HCEC 1CT (cell line): ENCODE measurements at places on chromosomes 6 and 20.

GRCh38 chr20:46311039-46311650 is 2.8 kb upstream of the CDH22 start:
- no peak for DNase-seq

GRCh38 chr6:137522831-137523230 is 28.6 kb upstream of the OLIG3 start:
- no peak for DNase-seq

GRCh38 chr20:24289737-24290481 is 179.5 kb upstream of the SYNDIG1 start:
- DNase-seq: no peak

DNA sequence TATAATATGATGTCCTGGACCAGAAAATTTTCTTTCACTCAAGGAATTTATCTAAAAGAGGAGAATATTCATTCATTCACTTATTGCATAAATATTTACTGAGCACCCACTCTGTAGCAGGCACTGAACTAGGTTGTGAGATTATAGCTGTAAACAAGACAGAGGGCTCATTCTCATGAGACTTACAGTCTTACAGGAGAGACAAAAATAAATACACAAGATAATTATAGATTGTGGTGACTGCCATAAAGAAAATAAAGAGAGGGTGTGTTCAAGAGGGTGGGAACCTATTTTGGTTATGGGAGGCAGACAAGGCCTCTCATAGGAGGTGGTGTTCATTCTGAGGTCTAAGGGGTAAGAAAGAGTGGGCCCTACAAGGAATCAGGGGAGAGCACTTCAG is 109.9 kb upstream of the SUPT3H start:
- no peak for DNase-seq

GRCh38 chr20:40159276-40159675 is 529.8 kb downstream of the MAFB start:
- no peak for DNase-seq

DNA sequence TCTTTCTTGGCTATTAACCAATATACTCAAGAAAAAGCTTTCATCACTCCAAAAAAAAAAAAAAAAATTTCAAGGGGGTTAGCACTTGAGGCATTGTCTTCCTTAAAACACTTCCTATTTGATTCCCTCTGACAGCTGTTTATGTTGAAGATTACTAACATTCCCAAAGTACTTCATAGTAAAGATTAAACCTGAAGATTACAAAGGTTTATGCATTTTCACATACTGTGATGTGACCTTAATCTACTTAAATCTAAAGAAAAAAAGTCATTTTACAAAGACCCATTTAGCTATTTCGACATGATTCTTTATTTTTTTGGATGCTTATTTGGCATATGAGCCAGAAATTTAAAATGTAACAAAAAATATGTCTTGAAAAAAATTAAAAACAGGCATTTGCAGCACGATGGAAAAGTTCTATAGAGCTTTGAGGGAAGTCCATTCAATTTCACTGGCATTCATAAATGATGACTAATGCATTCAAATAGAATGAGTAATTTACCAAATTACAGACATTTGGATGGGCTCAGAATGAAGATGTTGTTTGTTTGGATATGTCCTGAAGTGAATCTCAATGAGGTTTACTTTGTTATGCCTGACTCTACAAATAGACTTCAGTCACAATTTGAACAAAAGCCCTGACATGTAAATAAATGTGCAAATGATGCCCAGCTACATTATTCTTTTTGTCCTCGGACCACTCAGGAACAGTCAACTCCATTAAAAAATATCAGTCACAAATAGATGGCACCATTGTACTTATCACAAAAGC is 674.6 kb upstream of the MARCKS start:
- DNase-seq: peak; percentile 88

GRCh38 chr20:39103732-39104131 is 141.6 kb downstream of the DHX35 start:
- peak; percentile 14 for DNase-seq

DNA sequence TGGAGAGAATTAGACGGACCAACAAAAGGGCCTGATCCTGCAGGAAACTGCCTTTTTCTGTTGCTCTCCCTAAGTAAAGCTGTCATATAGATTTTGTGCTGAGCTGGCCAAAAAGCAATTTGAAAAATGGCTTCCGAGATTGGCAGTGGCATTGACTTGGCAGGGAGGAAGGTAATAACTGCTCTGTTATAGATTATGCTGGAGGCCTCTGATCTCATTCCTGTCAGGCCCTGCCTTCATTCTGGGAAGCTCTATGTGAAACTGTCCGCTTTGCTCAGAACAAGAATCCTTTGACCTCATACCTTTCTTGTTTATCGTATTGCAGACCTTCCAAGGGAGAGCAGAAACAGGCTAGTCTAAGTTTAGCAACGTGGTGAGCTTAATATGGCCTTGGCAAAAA is 234.4 kb downstream of the PHACTR1 start:
- no peak for DNase-seq

DNA sequence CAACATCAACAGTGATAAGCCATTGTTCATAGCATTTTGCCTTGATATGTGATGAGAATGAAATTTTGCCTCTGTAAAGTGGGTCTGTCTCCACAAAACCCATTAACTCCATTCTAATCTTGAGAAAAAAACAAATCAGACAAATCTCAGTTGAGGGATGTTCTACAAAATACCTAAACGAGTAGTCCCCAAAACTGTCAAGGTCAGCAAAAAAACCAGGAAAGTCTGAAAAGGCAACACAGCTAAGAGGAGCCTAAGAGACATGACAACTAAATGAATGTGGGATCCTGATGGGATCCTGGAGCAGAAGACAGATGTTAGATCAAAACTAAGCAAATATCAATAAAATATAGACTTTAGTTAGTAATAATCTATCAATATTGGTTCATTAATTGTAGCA is 431.6 kb upstream of the SPTLC3 start:
- DNase-seq: no peak

DNA sequence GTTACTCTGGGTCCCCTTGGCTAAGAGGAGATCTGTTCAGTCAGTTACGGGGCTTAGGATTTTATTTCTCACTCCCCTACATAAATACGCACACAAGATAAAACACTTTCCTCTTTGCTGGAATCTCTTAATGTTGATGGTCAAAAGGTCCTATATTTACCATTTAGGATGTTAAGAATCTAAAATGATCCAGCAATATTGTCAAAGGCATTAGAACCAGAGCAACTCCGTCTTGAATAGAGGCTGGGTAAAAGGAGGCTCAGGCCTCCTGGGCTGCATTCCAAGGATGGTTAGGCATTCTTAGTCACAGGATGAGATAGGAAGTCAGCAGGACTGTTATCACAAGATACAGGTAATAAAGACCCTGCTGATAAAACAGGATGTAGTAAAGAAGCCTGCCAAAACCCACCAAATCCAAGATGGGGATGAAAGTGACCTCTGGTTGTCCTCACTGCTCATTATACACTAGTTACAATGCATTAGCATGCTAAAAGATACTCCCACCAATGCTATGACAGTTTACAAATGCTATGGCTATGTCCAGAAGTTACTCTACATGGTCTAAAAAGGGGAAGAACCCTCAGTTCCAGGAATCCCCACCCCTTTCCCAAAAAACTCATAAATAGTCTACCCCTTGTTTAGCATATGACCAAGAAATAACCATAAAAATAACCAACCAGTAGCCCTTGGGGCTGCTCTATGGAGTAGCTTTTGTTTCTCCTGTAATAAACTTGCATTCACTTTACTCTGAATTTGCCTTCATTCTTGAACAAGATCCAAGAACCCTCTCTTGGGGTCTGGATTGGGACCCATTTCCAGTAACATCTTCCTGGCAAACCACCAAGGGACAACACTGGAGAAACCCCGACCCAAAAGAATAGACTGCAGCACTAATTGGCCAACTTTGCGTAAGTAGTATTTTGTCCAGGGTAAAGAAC is 107.5 kb downstream of the DTNBP1 start:
- no peak for DNase-seq

DNA sequence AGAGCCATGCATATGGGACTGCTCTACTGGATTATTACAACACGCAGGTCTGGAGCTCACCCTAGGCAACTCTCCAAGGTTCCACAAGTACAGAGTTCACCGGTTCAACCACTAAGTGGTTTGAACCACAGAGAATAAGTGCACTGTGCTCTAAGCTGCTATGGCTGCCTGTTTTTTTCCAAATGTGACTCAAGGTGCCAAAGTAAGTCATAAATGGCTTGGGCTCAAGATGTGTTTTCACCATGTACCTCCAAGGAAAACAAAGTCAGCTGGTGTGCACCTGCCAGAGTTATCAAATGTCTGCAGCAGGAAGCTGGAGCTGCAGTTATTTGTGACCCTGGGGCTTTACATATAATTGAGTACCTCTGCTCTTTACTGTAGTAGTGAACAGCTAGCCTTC is 76.7 kb downstream of the PREP start:
- peak; percentile 91 for DNase-seq

GRCh38 chr6:167835260-167835659 is 8.5 kb downstream of the AFDN start:
- DNase-seq: no peak

DNA sequence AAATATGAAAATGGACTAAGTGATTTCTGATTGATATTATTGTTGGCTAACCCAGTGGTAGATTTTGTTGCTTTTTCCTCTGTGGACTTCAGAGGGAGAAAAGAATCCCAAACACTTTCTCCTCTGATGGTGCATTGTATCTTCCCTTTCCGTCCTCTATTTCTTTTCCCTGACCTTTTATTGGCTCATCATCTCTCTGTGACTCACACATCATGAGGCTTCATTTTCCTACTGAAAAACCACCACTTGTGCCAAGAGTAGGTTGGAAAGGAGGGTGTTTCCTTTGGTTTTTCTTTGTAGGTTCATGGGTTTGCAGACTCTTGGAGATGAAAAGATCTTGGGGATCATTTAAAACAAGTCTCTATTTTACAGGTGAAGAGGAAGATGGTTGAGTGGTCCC is 311.7 kb upstream of the JAG1 start:
- DNase-seq: peak; percentile 17

GRCh38 chr6:85620308-85620707 is 22.4 kb downstream of the SYNCRIP start:
- no peak for DNase-seq

DNA sequence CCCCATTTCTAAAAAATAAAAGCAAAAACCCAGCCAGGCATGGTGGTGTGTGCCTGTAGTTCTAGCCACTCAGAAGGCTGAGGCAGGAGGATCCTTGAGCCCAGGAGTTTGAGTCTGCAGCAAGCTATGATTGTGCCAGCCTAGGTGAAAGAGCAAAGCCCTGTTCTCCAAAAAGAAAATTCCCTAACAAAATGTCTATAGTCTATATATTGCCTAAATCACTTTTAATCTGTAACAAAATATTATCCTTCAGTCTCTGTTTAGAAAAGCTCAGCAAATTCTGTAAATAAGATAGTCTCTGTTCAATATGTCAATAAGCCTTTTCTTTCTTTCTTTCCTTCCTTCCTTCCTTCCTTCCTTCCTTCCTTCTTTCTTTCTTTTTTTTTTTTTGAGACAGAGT is 75.8 kb upstream of the ZFP64 start:
- DNase-seq: no peak

GRCh38 chr6:14751645-14752175 is 494.2 kb upstream of the JARID2 start:
- DNase-seq: no peak

DNA sequence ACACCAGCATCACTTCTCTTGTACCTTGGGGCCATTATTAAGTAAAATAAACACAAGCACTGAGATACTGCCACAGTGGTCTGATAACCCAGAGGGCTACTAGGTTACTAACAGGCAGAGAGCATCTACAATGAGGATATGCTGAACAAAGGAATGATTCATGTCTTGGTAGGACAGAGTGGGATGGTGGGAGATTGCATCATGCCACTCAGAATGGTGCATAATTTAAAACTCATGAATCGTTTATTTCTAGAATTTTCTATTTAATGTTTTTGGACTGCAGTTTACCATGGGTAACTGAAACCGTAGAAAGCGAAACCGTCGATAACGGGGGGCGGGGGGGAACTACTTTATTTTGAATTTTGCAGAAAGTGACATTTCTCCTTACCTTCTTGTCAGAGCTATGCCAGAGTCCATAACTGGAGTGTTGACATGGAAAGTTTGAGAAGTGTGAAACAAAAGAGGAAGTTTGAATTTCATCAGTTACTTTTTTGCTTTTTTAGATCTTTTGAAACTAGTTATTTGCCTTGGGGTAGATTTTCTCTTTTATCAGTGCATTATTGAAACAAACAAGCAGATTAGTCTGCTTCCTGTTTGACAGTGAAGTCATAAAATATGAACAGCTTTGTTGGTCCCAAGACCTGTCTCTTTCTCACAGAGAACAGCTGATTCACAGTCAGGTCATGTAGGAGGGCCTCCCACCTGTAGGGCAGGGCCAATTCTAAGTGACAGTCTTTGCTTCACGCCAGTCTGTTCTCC is 124.9 kb downstream of the KLHL32 start:
- no peak for DNase-seq

DNA sequence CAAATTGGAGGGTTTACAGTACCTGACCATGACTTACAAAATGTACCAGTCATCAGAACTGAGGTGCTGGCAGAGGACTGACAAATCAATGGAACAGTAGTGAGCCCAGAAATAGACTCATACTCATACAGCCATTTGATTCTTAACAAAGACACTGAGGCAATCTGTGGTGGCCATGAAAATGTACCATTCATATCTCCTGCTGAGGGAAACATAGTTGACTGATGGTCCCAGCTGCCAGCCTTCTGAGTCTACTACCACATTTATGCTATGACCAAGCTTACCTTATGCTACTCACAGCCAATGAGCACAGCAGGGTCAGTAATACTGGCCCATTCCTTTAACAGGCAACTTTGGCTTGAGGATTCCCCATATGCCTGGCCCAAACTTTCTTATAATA is 88.6 kb downstream of the WASF1 start:
- no peak for DNase-seq

GRCh38 chr20:44460795-44461141 is 14.9 kb upstream of the TTPAL start:
- DNase-seq: peak; percentile 52

DNA sequence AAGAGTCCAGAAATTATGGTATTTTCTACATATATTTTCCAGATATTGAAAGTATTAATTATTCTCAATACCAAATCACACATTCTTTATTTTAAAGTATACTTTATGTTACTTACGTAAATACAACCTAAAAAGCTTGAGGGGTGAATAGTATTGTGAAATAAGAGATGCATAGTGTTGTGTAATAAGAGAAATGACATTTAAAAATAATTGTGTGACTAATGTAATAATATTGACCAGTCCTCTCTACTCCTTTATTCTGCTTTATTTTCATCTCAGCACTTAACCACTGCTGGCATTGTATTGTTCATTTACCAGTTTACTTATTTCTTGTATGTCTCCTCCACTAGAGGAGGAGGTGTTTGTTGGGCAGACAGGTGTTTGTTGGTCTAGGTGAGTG is 135.6 kb downstream of the EYA4 start:
- DNase-seq: peak; percentile 15

DNA sequence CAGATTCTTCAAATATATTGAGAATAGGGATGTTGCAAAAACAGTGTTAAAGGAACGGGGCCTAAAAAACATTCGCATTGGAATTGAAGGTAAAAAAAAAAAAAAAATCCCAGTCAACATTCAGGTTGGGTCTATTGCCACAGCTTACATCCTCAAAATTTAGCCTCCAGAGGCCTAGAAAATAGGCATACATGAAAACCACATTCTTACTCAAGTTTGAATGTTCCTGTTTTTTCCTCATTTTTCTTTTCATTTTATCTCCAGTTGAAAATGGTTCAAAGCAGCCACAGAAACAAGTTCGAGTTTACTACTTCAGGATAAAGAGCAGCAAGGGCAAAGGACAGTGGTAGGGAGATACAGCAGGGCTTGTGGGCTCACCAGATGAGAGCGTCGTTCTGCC is 41.9 kb downstream of the KCTD20 start:
- no peak for DNase-seq
